ENCODE measurements at places on chromosomes 7 and 10.

GRCh38 chr10:22486431-22486830, 141.1 kb downstream of the SPAG6 start:
- no peak for DNase-seq

GRCh38 chr10:126090911-126091728, 194.8 kb downstream of the FANK1 start:
- DNase-seq, result no peak

DNA sequence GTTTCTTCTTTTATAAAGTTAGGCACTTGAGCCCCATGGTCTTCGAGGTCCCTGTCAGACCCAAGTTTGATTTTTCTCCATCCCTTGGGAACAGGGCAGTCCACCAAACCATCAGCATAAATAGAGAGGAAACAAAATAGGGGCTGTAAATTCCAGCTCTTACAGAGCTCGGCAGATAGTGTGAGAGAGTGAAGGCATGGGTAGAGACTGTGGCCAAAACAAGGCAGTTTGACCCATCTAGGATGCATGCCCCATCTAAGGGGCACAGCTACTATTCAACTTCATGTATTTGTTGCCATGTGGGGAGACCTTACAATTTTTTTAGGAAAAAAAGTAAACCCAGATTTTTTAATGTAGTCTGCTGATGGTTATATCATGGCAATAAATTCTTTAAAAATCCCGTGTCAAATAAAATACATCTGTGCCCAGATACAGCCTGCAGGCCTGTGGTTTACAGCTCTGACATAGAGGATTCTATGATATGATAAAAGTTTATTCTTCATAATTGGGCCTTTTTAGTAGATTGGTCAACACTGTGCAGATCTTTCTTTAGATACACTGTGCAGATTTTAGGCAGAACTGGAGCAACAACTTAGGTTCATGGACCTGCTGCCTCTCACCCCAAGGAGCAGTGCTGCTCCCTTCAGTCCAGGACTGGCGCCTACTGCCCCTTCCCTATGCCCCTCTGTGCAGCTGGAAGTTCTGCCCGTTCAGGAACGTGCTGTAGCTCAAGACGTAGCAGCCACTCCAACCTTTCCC, 5.3 kb downstream of the PPP1R3C start:
- DNase-seq, result no peak

DNA sequence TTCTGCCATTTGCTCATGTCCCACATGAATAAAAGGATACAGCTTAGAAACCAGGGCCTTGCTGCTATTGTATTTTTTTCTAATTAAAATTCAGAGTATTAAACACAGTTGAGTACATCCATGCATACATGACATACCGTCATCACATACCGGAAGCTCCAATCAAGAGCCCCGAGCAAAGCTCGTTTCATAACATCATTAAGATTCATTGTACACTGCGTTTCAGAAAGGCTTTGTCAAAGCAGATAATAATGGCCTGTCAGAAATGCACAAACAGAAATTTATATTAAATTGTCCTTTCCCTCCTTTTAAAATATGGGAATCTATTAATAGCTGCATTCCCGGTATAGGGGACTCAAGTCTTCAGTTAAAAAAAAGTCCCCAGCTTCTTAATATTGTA, 103.4 kb downstream of the PRTFDC1 start:
- DNase-seq, result no peak

DNA sequence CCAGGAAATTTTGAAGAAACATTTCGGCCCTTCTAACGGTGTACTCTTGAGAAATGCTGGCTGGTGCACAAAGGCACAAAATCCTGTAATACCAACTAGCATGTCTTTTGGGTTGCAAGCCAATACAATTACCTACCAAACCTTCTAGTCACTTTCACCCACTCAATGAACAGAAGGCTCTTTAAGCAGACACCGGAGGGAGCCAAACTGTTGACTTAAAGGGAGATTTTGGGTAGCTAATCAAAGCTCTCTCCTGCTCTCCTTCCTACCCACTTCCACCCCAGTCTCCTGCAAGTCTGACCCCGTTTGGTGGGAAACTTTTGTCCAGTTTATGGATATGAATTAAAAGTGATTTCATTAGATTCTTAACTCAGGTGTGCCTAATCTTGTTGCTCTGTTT, 24.0 kb downstream of the GRM3 start:
- peak; percentile 12 for DNase-seq

- no peak for DNase-seq
Measured at GRCh38 chr10:27242951-27243551, 2.5 kb upstream of the ACBD5 start.

GRCh38 chr10:120741396-120741795, 109.8 kb upstream of the WDR11 start:
- no peak for DNase-seq

GRCh38 chr7:75573477-75574019, 81.4 kb downstream of the SPDYE5 start:
- DNase-seq, result no peak

GRCh38 chr7:107678110-107678753, 17.6 kb downstream of the SLC26A4 start:
- no peak for DNase-seq

- DNase-seq, result no peak
Measured at GRCh38 chr7:124130-124949, 68.0 kb upstream of the FAM20C start.

DNA sequence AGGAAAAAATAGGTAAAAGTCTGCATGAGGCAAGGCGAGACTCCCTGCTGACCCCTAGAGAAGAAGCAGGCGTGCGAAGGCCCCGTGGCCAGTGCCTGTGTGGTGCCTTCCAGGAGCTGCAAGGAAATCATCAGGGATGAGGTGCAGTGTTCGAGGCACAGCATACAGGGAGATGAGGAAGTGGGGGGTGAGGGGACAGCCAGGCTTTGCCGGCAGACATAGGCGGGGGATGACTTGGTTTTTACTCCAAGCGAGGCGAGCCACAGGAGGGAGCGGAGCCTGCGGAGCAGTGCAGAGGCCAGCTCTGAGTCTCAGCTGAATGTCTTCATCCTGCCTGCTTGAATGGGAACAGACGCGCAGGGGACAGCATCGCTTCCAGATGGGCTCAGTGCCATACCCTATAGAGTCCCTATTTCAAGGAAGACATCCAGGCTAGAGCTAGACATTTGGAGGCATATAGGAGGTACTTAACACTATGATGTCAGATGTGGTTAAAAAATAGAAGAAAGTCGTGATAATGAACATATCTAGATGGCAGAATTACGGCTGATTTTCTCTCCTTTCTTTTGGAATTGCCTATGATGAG, 49.5 kb downstream of the TCERG1L start:
- DNase-seq, result no peak

GRCh38 chr7:71096351-71096750, 35.6 kb upstream of the GALNT17 start:
- no peak for DNase-seq

- DNase-seq, result peak; percentile 45
Measured at GRCh38 chr10:93461807-93462178, 20.3 kb downstream of the MYOF start.

GRCh38 chr7:47044625-47045024, 537.3 kb downstream of the TNS3 start:
- DNase-seq, result no peak

- no peak for DNase-seq
Measured at GRCh38 chr7:31882187-31882586, 188.0 kb downstream of the PDE1C start.

DNA sequence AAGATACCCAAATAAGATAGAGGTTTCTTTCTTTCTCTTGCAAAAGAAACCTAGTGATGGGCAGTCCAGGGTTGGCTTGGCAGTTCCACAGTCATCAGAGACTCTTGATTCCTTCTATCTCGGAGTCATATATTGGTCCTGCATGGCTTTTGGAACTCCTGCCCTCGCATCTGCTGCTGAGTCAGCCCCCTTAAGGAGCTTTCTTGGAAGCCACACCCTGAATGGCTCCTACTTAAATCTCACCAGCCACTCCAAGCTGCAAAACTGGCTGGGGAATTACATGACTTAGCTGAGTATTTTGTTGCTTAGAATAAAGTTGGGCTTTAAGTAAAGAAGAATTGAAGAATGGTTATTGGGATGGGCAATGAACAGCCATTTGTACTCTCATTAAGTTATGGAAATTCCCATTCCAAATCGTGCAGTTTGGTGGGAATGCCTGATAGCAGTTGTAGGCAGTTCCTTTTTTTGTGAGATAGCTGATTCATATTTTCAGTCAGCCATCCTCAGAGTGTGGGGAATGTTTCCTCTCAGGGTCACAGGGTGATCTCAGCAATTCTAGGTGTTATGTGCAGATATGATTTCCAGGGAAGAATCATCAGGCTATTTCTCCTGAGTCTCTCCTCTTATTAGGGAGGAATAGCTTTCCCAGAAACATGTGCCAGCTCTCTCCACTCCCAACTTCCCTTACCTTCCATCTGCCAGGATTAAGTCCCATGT, 209.9 kb downstream of the BBS9 start:
- no peak for DNase-seq

GRCh38 chr10:102620138-102620590, 24.1 kb upstream of the TRIM8 start:
- no peak for DNase-seq

GRCh38 chr10:69567920-69568319, 5.3 kb downstream of the NEUROG3 start:
- no peak for DNase-seq

DNA sequence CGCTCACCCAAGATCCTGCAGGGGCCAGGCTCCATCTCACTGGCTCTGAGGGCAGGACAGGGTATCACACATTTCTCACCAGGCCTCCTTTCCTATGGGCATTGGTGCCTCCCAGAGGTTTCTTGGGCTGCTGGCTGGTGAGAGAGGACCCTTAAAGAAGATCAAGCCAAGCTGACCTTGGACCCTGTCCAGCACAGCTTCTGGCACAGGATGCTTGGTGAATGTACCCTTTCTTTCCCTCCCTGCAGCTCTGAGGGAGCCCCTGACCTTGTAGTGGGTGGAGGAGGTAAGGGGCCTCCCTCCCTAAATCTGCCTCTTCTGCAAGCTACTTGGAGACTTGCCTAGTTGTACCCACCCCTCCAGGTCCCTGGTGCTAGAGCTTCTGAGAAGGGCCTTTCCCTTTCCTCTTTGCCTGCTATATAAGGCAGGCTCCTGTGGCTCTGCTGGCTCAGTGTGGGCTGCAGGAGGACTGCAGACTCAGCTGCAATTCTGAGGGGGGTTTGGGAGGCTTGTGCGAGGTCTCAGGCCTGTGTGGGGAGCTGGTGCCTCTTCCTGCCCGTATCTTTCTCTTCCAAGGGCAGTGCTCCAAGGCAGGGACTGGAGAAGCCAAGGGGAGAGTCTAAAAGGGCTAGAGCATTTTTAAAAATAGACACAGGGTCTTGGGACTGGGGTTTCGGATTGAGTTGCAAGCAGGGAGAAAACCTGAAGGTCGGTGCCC, 11.7 kb upstream of the TRIM8 start:
- no peak for DNase-seq

- no peak for DNase-seq
Measured at GRCh38 chr7:158265743-158266080, 321.9 kb downstream of the PTPRN2 start.

DNA sequence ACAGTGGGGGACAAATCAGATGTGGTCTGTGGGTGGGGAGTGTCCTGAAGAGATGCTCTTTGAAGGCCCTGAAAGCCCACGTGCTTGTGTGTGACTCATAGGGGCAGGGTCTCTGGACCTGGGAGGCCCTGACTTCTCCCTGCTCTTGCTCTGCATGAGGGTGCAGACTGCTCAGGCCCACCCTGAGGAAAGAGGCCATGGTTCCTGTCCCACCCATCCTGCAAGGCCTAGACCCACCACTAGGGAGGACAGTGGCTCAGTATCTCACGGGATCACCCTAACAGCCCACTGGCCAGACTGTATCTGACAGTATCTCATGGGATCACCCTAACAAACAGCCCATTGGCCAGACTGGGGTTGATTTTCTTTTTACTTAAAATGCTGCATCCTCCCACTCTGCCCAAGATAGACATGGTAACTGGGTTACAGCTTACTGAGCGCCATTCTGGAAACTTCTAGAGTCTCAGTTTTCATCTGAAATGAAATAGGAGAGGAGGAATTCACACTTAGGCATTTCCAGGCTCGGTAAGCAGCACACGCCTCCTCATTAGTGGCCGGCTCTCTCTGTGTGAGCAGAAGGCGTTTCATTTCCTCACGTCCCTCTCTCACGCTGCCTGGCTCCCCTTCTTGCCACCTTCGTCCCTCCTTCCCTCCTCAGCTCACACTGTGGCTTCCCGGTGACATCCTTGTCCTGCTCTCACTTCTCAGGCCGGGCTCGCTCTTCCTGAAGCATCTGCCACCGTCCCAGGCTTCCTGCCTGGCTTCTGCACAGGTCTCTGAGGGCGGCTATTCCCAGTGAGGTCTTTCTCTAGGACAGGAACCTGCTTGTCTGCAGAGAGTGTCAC, 242.6 kb downstream of the GLRX3 start:
- DNase-seq, result no peak

- DNase-seq, result no peak
Measured at GRCh38 chr7:142873281-142873784, 12.2 kb downstream of the TRPV6 start.

DNA sequence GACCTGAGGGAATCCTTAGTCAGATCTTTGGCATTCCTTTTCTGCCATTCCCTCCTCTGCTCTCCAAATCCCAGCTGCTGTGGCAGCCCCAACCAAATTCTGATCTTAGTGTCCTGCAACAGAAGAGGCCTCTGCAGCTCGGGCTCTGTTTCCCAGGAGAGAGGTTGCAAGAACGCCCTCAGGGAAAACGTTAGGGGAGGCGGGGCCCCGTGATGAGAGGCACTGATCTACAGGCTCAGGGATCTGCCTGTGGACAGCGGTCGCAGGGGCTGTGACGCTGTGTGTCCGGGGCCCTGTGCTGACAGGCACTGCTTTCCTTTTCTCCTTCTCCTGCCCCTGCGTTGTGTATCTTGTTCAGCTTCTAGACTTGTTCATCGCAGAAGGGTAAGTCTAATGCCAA, 57.3 kb upstream of the DPYSL4 start:
- DNase-seq, result no peak

- no peak for DNase-seq
Measured at GRCh38 chr10:125159932-125160855, at the start of gene CTBP2. CTBP2 (minus strand) TSS chr10:125160563.

- peak; percentile 5 for DNase-seq
Measured at GRCh38 chr10:7687228-7687907, 15.7 kb upstream of the ITIH2 start.

DNA sequence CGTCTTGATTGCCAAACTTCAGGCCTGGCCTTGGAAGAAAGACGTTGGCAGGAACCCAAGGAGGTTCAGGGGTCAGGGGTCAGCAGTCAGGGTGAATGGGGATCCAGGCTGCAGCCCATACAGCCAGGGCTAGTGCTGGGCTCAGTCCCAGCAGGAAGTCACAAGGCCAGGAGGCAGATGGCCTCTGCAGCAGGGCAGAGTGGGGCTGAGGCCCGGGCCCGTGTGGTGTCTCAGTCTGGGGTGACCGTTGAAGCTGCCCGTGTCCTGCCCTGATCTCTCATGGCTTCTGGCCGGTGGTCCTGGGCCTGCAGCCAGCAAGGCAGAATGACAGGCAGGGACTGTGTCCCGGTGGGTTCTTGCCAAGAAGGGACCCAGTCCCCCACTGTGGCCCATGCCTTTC, 26.6 kb upstream of the PURB start:
- no peak for DNase-seq

DNA sequence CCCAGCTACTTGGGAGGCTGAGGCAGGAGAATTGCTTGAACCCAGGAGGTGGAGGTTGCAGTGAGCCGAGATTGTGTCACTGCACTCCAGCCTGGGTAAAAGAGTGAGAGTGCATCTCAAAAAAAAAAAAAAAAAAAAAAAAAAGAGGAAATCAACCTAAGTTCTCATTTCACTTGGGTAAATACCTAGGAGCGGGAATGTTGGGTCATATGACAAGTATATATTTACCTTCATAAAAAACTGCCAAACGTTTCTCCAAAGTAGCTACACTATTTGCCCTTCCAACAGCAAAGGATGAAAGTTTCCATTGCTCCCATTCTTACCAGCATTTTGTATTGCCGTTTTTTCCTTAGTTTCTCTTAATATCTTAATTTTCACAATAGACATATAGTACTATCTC, 9.8 kb downstream of the P4HA1 start:
- DNase-seq, result no peak
